ENCODE measurements at places on chromosomes 7 and 10.

DNA sequence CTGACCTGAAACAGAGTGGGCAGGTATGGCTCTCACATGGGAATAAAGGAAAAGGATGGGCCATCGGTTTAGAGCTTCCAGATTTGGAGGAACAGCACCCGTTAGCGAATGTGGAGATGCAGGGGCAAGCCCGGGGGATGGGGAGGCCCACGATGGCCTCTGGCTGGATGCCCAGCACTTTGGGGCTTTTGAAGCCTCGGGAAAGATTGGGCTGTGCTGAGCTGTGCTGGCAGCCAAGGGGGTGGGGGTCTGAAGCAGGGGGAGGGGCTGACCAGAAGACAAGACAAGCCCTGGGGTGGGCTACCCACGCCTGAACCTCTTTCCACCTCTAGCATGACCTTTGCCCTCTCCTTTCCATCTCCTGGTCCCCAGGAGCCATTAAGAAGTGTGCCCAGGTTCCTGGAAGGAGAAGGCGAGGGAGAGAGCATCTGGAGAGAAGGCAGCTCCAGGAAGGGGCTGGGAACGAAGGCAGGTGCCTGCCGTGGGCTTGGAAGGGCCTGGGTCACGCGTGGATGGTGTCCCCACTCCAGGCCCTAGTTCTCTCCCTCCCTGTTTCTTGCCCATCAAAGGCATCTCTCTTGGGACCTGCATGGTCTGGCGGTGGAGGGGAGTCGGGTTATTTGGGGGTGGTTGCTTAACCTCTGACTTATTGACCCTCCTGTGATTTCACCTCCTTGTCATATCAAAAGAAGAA, 39.7 kb downstream of the JAKMIP3 start:
- no peak for DNase-seq

DNA sequence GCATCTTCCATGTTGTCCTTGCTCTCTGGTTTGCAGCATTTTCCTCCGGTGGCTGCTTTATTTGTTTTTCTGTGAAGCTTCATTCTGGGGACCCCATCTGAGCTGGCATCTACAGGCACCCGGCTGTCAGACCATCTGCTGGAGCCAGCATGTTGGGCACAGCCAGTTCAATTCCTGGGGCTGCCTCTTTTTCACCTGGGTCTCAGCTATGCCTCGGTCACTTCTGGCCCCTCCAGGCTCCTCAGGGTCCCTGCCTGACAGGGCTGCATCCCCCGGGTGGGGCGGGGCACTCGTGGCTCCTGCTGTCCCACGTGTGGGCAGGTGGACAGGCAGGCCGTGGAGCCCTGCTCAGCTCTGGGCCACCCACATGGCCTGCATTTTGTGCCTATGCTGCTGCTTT, 8.1 kb downstream of the SCART1 start:
- no peak for DNase-seq

GRCh38 chr7:5429857-5430611, 6.4 kb upstream of the TNRC18 start:
- no peak for DNase-seq

GRCh38 chr10:123606955-123607354, 59.2 kb upstream of the GPR26 start:
- no peak for DNase-seq

GRCh38 chr10:3527869-3528268, 257.1 kb downstream of the KLF6 start:
- no peak for DNase-seq

DNA sequence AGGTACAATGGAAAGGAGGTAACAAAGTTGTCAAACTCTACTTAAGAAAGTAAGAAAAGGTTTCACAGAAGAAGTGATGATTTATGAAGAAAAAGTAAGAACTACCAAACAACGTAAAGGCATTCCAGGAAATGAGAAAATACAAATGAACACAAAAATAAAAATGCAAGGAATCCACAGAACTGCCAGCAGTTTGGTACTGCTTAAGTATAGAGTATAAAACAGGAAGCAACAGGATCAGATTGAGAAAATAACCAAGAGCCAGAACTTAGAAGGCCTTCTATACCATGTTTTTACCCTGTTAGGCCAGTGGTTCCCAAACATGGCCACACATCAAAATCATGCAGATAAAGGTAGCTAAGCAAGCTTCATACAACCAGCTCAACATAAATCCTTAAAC, 9.2 kb downstream of the NDUFA5 start:
- no peak for DNase-seq
